Activated CD4-positive, CD25-positive, alpha-beta regulatory T cell treated with anti-CD3 and anti-CD28 coated beads, Interleukin-2, amount 50 U/mL, for 72 hours (primary cell): ENCODE measurements at places on chromosomes 2 and 18.

GRCh38 chr2:54206596-54206995 is 49.4 kb downstream of the TSPYL6 start:
- DNase-seq, result no peak

DNA sequence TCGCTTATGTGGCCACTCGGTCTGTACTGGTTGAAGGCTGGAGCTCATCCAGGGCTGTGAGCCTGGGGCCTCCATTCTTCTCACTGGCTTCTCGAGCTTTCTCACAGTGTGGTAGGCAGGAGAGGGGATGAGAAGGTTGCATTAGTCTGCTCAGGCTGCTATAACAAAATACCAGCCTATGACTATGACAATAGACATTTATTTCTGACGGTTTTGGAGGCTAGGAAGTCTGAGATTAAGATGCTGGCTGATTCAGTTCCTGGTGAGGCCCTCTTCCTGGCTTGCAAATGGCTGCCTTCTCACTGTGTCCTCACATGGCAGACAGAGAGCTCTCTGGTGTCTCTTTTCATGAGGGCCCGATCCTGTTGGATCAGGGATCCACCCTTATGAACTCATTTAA is 6.2 kb upstream of the STK25 start:
- DNase-seq, result no peak

- no peak for DNase-seq
Measured at GRCh38 chr2:120401275-120402066, 55.5 kb downstream of the INHBB start.

- no peak for DNase-seq
Measured at GRCh38 chr2:216635701-216636550, 2.7 kb downstream of the IGFBP2 start.
